Right renal cortex interstitium (tissue), 3 donors: ENCODE measurements at places on chromosomes 3 and 15. TPM values are rescaled to one million over a fixed set of nuclear protein-coding genes. Genes with fewer than 3 reads are reported as not detected.

The MYO5C gene
- 22.0 TPM for polyA plus RNA-seq

DNA sequence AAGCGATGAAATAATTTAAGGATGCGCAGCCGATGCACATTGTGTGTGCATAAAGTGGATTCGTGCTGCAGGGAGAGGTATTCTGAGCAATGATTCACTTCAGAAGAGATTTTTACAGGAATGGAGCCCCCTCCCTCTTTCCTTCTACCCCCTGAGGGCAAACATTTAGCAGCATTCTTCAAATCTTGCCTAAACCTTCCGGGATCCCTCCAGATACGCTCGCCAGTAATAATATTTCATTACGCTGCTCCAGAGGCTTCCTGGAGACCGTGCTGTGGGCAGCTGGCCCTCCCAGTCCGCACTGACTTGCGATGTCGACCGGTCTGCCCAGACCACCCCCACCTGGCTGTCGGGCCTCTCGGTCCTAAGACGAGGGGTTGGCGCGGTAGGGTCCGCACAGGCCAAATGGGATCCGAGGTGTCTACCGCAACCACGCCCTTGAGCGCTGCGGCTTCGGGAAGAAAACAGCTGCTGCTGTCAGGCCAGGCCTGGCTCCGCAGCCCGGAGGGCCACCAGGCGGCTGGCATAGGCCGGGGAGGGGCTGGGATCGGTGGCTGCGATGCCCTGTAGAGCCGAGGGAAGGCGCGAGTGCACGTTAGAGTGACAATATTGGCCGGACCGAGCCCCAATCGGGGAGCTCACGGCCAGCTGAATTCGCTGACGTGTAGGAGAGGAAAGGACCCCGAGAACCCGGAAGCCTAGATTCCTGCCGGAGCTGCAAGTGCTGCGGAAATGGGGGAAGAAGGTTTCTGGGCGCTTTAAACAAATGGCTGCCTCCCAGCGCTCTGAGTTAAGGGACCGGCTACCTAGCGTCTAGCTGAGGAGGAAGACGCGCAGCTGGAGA lies 14.3 kb downstream of the ZIC4 start:
- DNase-seq, result no peak

DNA sequence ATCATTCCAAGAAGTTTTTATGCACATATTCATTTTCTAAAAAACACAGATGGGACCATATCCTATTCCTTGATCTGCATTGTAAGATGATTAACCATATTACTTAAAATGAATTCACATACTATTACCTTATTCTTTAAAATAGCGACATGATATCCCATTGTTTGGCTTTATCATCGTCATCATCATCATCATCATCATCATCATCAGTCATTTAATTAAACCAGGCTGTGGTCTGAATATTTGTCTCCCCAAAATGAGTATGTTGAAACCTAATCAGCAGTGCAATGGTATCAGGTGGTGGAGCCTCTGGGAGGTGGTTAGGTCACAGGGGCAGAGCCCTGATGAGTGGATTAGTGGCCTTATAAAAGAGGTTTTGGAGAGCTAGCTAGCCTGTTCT lies 4.4 kb downstream of the TRAK1 start:
- no peak for DNase-seq

DNA sequence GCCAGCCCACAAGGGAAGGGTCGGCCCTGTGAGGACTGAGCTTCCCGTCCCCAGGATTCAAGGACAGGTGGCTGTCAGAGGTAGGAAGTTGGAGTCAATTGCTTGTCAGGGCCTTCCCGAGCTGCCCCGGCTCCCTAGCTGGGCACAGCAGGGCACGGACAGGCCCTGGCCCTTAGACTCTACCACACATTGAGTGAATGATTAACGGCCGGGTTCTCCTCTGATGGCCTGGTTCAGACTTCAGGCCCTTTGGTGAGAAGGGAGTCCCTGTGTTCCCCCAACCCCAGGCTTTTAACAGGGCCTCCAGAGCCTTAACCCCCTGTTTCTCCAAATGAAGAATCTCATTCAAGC lies 16.4 kb upstream of the FGD5 start:
- no peak for DNase-seq

- DNase-seq, result no peak
These were observed 301.6 kb upstream of the TRIM42 start for GRCh38 chr3:140376136-140376889.

- no peak for DNase-seq
These were observed 239.9 kb upstream of the CTDSPL start for GRCh38 chr3:37621771-37622170.
